AG08396 (cell line): ENCODE measurements at places on chromosomes 7 and 10.

- peak; percentile 42 for DNase-seq
Measured at GRCh38 chr10:77160679-77161078, 476.9 kb downstream of the KCNMA1 start.

- no peak for DNase-seq
Measured at GRCh38 chr7:147833557-147833956, 757.0 kb upstream of the C7orf33 start.

- no peak for DNase-seq
Measured at GRCh38 chr7:43456200-43456599, 126.7 kb upstream of the STK17A start.

DNA sequence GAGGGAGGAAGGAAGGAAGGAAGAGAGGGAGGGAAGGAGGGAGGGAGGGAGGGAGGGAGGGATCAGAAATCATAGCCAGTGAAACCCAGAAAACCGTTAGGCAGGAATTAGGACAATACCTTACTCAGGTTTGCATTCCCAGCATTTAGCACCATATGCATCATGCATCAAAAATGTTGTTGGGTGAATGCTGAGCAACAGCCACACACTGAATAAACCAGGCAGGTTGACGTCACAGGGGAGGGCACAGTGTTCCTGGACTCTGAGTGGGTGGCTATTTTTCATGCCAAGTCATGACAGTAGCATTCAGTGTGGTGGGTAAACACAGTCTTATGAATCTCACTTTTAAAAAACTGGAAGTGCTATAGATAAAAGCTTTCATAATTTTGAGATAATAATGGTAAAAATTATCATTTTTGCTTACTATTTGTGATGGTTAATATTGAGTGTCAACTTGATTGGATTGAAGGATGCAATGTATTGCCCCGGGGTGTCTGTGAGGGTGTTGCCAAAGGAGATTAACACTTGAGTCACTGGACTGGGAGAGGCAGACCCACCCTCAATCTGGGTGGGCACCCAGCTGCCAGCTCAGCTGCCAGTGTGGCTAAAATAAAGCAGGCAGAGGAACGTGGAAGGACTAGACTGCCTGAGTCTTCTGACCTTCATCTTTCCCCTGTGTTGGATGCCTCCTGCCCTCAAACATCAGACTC, 199.1 kb upstream of the PRKCQ start:
- peak; percentile 87 for DNase-seq

- DNase-seq: peak; percentile 17
Measured at GRCh38 chr10:24825551-24825950, 101.9 kb upstream of the ARHGAP21 start.

DNA sequence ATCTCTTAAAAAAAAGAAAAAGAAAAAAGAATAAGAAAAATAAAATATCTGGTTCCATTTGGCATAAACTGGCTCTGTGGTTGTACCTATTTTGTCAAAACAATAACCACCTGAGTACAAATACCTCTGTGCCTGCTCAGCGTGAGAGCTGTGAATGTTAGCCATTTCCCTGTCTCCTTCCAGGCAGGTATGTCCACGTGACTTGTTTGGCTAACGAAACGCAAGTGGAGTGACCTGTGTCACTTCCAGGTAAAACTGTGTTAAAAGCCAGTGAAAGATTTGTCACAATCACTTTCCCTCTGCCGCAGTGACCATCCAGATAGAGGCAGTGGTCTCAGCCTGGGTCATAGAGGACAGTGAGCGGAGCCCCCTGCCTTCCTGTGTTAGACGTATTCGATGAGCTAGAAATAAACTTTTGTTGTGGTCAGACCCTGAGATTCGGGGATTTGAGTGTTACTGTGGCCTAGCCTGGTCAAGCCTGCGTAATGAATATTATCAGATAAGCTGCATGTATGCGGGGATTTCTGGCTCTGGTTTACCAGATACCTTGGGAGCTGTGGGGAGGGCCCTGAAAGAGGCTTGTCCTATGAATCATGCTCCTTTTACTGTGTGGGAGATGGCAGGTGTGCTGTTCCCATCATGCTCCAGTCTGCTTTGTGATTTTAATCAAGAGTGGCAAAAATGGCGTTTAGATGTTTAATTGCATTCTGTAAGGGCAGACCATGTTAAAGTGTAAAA, 3.8 kb downstream of the PTER start:
- DNase-seq: no peak

- DNase-seq: no peak
Measured at GRCh38 chr7:129853661-129854268, 99.0 kb downstream of the UBE2H start.

- DNase-seq: no peak
Measured at GRCh38 chr10:60663850-60664249, 114.4 kb upstream of the CDK1 start.

DNA sequence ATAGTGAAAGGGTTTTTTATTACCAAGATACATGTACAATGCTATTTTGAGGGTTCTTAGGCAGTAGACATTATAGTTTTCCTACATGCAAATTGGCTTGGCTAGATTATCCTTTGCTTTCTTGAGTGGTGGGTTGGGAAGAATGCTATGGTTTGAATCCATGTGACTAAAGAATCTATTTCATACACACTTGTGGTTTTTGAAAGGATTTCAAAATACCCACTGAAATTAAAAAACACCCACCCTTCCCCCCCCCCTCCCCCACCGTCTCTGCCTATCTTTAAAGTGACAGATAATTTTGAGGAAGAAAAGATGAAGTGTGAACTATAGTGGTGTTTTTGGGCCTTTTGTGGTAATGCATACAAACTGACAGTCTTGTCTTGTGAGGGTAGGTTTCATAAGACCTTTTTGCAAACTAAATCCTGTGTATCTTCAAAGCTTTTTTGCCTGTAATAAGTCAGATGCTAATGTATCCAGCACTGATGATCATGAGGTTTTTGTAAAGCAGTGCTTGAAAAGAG, 90.9 kb downstream of the TPST1 start:
- peak; percentile 30 for DNase-seq

DNA sequence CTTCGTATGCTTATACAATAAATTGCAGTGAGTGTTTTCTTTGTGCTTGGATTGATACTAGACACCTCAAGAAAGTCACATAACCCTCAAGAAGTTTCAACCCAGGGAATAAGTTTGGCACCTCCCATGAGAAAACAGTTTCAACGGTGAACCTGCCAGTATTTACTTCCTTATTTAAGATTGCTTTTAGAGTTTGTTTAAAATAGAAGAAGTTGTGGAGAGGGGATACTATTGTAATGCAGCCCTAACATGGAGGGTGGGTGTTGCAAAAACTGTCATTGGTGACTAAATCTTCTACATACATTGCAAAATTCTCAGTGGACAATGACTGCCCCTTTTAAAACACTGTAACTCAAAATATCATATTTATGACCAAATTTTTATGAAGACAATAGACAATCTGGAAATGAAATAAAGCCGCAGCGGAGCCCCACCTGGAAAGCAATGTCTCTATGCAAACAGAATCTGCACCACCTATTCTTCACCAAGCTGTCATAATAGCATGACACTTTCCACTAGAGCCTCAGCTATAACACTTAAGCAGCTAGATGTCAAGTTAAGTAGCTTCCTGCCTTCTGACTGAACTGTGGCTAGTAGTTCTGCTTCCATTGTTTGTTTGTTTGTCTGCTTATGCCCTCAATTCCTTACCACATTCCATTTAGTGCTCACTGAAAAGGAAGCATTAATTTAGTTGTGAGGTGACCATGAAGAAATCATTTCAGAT, 98.2 kb downstream of the MDFIC start:
- DNase-seq: no peak

DNA sequence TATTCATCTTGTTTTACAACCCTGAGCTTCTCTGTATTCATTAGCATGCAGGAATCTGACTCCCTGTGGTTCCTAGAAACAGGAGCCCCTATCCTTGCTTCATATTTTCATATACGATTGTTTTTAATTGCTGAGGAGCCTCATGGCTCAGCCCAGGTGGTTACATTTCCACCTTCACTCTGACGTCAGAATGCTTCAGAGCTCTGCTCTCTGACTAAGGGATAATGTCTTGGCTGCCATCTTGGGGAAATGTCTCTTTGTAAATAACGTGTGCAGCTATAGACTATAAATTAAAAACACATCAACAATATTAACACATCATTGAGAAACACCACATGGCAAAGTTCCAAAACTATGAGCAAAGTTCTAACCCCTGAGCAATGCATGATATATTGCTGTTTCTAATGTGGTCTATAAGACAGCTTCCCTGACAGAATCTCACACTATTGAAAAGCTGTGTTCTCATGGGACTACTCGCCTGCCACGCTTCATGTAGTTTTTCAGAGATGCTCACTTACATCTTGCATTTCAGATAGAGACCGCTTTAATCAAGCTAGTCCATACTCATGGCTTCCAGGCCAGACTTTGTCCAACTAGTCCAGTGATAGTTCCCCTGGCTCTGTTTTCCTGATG, 227.0 kb downstream of the SORCS3 start:
- DNase-seq: no peak

- DNase-seq: no peak
Measured at GRCh38 chr10:119177708-119178371, 772 bp downstream of the PRDX3 start.

- DNase-seq: no peak
Measured at GRCh38 chr7:142328551-142328950, 70.7 kb upstream of the PRSS58 start.

- no peak for DNase-seq
Measured at GRCh38 chr7:107234436-107234835, 65.6 kb downstream of the HBP1 start.

DNA sequence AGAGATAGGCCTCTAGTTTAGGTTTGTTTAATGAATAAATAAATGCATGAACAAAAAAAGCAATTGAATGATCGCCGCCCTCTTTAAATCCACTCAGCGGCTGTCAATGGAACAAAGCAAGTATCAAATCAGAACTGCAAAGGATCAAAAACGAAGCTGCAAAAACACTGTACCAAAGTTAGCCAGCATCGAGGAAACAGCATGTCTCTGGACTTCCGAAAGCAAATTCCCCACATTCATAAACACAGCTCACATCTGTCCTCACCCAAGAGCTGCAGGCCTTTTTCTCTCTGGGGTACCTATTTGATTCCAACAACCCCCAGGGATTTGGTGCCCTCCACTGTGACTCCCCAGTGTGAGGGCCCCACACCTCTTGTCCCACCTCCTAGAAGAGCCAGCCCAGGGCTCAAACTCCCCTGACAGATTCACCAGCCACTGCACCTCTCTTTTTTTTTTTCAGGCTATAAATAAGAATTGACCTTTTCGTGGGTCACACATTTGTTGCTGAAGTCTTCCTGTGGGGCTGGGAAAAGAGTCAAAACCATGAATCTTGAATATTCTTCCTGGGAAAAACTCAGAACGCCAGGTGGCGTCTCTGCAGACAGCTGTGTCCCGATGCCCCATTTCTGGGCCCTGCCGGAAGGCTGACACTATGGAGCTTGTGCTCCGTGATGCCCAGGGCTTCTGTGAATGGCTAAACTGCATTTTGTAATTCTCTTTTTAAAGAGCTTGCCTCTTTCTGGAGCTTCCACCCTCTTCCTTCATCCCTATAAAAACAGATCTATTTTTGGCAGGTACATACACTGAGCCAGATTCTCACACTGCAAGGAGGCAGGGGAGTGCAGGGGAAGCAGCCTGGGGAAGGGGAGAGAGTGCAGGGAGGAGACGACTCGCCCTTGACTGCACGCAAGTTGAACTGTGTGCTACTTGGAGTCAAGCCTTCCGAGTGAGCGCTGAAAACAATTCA, 51.7 kb downstream of the HSPA12A start:
- no peak for DNase-seq

DNA sequence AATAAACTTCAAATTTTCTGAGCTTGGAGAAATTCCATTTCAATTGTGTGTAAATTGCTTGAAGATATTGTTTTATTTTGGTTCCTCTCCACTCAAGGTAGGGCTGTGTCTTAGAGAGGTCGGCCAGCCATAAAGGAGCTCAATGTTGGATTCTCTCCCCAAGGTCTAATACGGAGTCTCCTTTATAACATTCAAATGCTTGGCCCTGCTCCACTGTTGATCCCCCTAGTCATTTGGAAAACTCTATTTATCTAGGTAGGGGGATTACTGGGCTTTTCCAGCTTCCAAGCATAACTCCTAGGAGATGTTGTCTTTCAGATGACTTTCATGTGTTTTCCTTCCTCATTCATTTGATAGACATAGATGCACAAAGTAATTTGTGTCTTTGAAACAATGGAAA, 170.9 kb downstream of the LRMDA start:
- no peak for DNase-seq

GRCh38 chr7:140364819-140365218, 33.5 kb downstream of the SLC37A3 start:
- DNase-seq: no peak

GRCh38 chr10:81036257-81036656, 498.6 kb downstream of the SH2D4B start:
- no peak for DNase-seq
